ENCODE measurements at places on chromosomes 5 and 9.

- DNase-seq: peak; percentile 100
Measured at GRCh38 chr9:18490641-18491370, 16.9 kb downstream of the ADAMTSL1 start.

DNA sequence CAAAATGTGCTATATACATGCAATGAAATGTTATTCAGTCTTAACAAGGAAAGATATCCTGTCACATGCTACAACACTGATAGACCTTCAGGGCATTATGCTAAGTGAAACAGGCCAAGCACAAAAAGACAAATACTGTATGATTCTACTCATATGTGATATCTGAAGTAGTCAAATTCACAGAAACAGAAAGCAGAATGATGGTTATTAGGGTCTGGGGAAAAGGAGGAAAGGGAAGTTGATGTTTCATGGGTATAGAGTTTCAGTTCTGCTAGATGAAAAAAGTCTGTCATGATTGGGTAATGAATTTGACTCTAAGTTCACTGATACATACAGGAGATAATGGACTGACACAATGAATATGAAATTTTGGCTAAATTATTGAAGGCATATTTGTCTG lies 11.2 kb upstream of the RIC1 start:
- DNase-seq: no peak

DNA sequence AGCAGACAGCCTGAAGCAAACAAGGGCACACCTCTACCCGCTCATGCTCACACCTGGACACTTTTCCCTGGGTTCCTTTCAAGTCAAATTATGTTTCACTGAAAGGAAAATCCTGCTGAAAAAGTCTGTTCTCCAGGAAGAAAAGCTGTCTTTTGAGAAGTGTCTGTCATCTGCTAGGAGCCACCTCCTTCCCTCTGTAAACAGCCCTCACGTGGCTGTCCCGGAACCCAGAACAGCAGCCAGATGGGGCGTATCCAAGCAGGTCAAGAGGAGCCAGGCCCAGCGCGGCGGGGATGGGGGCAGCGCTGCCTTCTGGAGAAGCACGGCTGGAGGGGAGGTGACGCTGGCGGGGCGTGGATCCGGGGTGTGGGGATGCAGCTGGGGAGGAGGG lies at the start of gene PNPLA7:
Gene PNPLA7 (minus strand): TSS at position 172 of the 391 bp plus-strand sequence. CDS start 205 bp downstream, outside the sequence.
- peak; percentile 54 for DNase-seq

GRCh38 chr5:28714907-28715698 lies 1676.7 kb upstream of the CDH9 start:
- peak; percentile 8 for DNase-seq

DNA sequence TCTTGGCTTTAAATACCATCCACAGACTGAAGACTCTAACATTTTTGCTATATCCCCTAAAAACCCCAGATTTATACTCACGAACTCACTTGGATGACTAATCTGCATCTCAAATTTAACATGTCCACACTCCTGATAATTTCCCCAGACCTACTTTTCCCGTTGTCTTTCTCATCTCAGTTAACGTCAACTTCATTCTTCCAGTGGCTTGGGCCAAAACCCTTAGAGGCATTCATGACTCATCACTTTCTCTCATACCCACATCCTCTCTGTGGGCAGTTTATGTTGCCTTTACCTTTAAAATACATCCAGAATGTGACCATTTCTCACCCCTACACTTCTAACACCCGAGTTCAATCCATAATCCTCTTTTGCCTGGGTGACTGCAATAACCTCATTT lies 96.7 kb downstream of the EDIL3 start:
- DNase-seq: peak; percentile 93

DNA sequence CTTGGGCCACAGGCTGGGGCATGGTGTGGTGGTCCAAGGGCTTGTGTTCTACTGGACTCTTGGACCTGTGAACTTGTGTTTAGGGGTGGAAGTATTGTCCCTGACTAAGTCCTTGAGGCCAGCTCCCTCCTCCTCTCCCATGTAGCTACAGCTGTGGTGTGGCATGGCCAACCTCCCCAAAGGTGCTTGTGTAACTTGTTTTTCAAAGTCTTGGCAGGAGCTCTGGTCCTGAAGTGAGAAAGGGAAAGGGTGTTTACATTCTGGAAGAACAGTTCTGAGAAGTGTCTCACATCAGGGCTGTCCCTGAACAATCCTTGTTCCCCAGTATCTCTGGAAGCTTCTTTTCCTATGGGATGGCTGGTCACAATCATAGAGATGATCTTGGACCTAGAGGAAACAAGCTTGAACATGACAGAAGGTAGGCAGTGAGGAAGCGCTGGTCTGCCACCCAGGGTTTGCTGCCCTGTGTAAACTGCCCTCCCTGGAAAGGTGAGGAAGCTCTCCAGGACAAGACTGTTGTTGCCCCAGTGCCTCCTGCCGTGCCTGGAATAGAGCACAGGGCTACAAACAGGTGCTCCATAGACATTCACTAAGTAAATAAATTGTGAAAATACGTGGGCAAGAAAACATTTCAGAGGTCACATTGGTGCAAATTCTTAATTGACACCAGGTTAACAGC lies 64.6 kb upstream of the KLF9 start:
- no peak for DNase-seq

DNA sequence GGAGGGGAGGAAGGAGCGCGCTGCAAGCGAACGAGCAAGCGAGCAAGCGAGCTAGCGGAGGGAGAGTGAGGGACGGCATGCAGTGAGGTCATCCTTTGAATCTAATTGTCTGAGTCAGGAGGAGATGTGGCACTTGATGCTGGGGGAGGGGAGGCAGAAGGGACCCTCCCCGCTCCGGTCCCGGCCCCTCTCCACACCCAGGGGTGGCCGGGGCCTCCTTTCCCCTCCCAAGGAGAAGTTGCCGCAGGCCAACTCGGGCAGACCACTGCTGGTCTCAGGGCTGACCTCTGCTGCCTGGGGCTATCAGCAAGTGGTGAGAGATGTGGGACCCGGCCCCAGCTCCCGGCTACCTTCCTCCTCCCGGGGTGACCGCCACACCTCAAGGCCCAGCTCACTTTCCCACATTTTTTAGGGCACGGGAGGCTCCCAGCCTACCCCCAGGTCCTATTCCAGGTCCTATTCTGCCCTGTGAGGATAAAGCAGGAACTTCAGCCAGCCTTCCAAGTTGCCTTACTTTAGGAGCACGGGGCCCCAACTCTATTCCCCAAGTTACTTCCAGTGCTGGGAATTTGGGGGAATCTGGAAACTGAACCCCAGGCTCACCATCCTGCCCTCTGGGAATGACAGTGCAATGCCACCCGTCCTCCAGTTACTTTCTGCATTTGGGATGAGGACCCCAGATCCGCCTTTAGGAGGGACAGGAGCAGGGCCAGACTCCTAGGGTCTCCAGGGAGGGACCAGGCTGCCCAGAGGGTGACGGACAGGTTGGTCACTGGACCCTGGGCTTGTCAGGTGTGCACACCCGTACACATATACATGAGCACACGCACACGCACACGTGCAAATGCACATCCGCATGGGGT lies 11.1 kb downstream of the CNTFR start:
- DNase-seq: peak; percentile 80

DNA sequence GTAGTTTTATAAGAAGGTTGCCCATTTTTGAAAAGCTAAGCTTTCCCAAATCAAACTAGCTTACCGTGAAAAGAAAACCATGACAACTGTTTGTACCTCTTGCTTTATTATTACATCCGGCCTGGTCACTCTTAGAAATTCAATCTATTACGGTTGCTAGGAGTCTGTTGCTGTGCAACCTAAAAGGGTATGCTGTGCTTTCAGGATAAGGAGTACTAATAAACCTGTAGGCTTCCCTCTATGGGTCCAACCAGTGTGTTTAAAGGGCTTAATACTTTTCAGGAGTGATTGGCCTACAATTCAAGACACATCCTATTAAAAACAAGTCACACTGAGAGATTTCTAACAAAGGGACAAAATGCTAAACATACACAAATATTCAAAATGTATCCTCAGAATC lies 27.1 kb downstream of the RFX3 start:
- peak; percentile 8 for DNase-seq

- no peak for DNase-seq
Measured at GRCh38 chr9:110357505-110357904, 19.8 kb upstream of the TXNDC8 start.

- DNase-seq: peak; percentile 44
Measured at GRCh38 chr9:121261107-121261460, 6.9 kb upstream of the GSN start.

GRCh38 chr9:121528642-121529041 lies 29.0 kb upstream of the GGTA1 start:
- DNase-seq: no peak

DNA sequence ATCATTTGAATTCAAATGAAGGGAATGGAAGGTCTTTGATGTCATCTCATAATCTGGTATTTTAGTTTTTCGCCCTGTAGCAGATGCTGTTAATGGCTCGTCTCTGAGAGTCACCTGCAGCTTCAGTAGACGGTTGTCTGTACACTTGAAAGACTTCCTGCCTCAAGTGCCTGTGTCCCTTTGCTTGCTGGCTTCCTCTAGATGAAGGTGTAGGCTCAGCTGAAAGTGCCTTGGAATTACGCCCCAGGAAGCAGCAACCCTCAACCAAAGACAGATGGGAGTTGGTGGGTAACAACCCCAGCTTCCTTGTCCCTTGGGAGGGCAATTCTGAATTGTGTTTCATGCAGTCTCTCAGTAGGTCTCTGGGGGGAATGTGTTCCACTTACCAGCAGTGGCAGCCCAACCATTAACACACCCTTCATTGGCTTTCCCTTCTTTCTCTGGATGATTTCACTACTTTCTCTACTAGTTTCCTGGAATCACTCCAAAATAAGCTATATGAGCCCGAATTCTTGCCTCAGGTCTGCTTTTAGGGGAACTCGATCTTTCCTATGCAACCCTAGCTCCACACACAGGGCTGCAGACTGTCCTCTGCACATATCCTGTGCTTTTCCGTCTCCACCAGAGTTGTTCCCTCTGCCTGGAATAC lies 395.6 kb downstream of the DMAC1 start:
- no peak for DNase-seq

DNA sequence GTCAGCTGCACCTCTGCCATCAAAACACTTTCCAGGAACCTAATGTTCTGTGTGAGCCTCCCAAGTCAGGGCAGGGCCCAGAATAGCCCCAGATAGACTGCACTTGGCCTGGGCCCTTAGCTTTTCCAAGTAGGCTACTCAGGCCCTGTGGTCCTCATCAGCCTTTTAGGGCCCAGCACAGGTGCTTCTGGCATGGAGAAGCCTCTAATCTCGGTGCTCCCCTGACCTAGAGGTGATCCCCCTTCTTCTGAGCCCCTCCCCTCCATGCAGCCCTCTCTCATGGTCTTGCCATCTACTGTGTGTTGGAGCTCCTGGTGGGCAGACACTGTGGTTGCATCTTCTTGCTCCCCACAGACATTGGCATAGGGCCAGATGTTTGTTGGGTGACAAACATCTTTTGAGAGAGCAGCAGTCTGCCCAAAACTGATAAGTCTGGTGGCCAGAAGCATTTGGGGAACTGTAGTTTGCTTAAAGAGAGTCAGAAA lies 28.1 kb downstream of the FRMPD1 start:
- peak; percentile 8 for DNase-seq

- DNase-seq: no peak
Measured at GRCh38 chr9:6689893-6690674, 44.6 kb upstream of the GLDC start.

- no peak for DNase-seq
Measured at GRCh38 chr5:2251751-2252150, 369.0 kb upstream of the IRX4 start.

- no peak for DNase-seq
Measured at GRCh38 chr9:137313326-137313936, 11.4 kb upstream of the NRARP start.

GRCh38 chr5:120682851-120683250 lies 218.8 kb downstream of the PRR16 start:
- DNase-seq: peak; percentile 90

DNA sequence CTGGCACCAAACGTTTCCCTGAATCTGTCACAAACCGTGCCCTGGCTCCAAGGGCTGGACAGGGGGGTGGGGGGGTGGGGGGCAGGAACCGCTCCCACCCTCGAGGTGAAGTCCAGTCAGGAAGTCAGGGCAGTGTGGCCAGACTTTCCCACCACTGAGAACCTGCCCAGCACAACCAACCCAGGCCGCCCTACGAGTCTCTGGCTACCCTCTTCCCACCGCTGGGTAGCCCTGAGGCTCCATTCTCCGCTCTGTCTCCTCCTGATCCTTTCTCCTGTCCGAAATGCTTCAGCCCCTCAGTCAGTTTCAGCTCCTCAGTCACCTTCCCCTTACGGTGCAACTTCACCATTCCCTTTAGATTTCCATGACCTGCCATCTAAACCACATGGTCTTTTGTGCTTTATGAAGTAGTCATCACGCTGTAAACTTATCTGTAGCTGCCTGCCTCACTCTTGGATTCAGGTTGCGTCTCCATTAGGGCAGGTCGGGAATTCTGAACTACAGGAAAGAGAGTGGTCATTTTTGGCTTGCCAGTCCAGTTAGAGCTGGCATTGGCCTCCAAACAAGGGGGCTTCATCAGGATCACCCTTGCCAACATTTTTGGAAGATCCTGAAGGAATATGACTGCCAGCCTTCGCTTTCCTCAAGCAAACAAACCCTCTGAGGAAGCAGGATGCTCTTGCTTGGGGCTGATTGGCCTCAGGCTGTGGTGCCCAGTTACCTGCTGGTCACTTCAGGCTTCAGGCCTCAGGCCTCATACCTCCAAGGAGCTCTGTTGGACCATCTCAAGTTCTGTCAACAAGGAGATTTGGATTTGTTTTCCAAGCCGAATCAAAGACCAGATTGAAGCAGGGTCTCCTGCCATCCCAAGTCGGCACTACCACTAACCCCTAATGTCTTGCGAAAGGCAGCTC lies 794 bp upstream of the DCAF12 start:
- DNase-seq: no peak

- peak; percentile 18 for DNase-seq
Measured at GRCh38 chr9:94818178-94818541, 91.7 kb downstream of the AOPEP start.
